AG09309 (cell line): ENCODE measurements at places on chromosomes 12 and 14.

DNA sequence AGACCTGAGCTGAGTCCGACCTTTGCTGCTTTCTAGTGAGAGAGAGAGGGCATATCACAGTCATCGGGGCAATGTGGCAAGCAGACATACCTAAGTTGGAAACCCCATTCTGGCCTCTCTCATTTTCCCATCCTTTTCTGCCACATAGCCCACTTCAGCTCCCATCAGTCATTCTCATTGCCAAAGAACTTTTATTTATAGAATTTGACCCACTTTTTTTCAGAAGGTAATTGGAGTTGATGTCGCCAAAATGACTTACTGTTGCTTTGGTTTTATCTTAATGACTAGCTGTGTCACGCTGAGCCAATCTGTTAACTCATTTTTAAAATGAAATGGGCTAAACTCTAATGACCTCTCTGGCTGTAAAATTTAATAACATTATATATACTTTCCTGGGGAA is 63.9 kb upstream of the RMST start:
- no peak for DNase-seq

- DNase-seq: peak; percentile 29
Measured at GRCh38 chr14:99395909-99396530, 84.6 kb downstream of the SETD3 start.

GRCh38 chr12:122080149-122081082 is 1.9 kb downstream of the MLXIP start:
- peak; percentile 64 for DNase-seq

DNA sequence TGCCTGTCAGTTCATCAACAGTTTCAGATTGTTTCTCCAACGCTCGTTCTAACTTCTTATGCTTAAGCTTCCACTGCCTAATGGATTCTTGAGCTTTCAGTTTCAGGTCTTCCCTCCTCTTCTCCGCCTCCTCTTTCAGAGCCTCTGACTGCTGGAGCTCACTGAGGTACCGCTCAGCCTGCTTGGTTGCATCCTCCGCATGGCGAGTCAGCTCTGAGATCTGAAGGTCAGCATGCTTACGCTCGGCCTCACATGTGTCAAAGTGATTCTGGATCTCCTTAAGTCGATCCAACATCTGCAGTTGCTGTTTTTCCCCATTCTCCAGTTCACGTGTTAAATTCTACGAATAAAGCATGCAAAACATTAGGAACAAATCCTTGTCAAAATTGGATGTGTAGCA is 148.8 kb downstream of the CEP128 start:
- DNase-seq: no peak

DNA sequence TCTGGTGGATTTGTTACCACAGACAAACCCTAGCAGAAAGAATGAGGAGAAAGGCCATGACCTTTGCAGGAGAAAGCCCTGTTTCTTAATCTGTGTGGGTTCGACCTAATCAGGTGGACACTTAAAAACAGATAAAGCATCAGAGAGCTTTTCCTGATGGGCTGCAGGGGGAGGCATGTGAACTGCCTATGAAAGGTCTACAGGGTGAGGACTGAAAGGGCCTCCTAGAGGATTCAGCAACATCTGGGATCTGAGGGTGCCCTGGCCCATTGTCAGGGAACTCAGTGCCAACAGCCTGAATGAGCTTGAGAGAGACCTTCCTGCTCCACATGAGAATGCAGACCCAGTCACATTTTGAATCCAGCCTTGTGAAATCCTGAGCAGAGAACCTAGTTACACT is 178.8 kb upstream of the DDHD1 start:
- no peak for DNase-seq

DNA sequence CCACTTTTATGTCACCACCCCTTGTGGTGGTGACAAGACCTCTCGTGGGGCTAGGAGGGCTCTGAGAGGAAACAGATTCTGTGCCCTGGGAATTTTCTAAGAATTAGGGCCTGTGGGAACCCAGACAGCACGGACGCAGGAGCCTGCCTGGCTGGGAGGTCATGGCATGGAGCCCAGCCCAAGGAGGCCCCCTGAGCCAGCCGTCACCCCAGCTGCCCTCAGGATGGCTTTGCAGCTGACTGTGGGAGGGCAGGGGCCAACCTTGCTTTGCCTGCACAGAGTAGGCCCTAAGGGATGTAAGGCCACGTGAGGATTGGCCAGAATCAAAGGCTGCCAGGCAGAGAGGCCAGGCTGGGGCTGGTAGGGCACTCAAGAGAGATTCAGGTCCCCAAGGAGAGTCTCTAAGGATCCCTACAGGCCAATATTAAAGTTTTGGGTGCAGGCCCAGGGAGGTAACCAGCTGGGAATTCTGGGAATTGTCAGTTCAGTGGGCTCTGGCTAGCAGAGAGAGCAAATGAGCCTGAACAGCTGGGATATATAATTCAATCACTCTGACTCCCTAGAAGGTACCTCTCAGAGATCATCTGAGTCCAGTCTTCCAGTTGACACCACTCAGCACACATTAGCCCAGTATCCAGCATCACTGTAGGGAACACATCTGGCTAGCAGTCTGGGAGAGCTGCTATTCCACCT is 6.4 kb downstream of the LTBP2 start:
- DNase-seq: no peak
